Epithelial cell of prostate (primary cell): ENCODE measurements at places on chromosomes 3 and 15.

DNA sequence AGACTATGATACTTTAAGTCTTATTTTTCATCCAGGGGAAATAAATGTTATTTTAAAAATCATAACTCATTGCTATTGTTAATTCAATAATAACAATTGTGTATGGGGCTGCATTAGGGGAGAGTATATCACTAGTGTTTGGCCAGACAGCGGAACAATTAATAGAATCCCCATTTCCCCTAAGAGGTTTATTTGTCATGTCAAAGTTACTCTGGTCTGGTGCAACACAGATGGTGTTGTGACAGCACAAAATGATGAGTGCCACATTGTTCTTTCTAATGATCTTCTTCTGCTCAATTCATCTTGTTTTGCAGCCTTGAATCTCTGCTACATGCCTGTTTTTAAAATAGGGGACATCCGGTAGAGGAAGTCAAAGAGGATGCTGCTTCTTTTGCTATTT lies 351.6 kb downstream of the NSUN3 start:
- no peak for DNase-seq

- DNase-seq, result no peak
These were observed 360.1 kb downstream of the LSAMP start for GRCh38 chr3:116084999-116085791.

- DNase-seq, result no peak
These were observed 26.2 kb downstream of the SLC12A8 start for GRCh38 chr3:125186261-125186787.

DNA sequence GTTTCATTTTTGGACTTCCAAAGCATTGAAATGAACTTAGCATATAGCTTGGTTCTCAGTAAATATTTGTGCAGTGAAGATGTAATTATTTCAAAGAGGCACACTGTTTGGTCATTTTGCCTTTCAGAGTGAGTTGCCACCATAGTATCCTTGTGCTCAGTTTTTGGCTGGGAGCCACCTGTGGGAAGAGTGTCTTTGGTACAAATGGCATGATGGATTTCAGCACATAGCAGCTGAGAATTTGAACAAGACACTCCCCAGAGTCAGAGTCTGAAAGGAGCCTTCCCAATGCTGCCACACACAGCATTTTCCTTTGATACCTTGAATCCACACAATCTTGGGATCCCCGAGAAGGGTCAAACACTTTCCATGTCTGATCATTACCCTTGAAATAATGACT lies 897.2 kb upstream of the ARPP21 start:
- DNase-seq, result no peak

GRCh38 chr15:95259513-95259912 lies 1028.2 kb downstream of the MCTP2 start:
- no peak for DNase-seq

- DNase-seq, result no peak
These were observed 120.1 kb downstream of the ABHD5 start for GRCh38 chr3:43810797-43811196.

GRCh38 chr15:90460142-90460824 lies 69.4 kb upstream of the CRTC3 start:
- no peak for DNase-seq

DNA sequence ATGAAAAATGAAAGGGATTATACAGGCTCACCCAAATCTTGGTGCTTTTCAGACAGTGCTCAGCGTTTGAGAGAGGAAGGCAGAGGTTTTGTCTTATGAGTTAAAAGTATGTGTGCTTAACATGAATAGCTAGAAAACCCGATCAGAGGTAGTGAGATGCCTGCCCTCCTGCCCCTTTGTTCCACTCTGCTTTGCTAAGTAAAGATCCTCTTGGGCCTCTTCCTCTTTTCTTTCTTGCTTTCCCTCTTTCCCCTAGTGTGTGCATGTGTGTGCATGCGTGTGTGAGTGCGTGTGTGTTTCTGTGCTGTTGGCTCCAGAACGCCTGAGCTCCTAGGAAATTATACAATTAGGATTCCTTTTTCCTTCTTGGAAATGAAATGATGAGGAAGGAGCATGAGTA lies 261.3 kb upstream of the NR2E3 start:
- DNase-seq, result no peak

DNA sequence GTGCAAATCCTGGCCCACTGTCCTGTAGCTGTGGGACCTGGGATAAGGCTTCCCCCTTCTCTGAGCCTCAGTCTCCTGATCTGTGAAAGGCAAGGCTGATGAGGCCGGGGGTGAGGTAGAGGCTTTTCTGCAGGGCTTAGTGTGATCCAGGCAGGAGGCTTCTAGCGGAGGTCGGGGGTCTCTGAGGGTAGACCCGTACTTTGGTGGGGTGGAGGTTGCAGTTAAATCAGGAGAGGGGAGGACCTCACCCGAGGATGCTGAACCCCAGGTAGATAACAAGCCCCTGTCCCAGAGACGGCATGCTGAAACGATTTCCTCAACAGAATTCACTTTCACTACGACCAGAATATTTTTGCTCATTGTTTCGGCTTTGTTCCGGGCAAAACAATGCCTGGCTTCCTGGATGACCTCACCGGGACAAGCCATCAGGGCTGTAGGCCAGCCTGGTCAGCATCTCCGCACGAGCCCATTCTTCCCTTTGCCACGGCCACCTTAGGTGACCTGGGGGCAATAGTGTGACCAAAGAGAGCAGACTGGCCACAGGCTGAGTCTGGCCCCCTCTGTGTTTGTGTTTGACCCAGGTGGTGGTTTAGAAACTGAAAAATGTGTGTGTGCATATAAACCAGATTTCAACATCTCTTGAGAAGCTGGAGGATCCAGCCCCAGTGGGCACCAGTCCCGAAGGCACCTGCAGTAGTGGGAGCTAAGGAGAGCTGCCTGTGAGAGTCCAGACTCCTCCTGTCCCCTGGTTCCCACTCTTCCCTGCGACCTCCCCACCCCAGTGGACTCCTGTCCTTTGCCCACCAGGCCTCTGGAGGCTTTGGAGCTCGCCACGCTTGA lies 33.0 kb downstream of the SLC6A6 start:
- DNase-seq, result no peak

- DNase-seq, result no peak
These were observed 9.7 kb downstream of the CCDC12 start for GRCh38 chr3:46966811-46967210.

- DNase-seq, result no peak
These were observed 143.7 kb upstream of the ZNF385D start for GRCh38 chr3:21894459-21895340.

DNA sequence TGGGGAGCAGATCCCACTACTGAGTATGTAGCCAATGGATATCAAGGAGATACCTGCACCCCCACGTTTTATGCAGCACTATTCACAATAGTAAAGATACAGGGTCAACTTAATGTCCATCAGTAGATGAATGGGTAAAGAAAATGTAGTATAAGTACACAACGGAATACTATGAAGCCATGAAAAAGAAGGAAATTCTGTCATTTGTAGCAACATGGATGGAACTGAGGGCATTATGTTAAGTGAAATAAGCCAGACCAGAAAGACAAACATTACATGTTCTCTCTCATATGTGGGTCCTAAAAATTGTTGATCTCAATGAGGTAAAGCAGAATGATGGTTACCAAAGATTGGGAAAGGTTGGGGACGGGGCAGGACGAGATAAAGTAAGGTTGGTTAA lies 14.6 kb downstream of the PP2D1 start:
- no peak for DNase-seq

DNA sequence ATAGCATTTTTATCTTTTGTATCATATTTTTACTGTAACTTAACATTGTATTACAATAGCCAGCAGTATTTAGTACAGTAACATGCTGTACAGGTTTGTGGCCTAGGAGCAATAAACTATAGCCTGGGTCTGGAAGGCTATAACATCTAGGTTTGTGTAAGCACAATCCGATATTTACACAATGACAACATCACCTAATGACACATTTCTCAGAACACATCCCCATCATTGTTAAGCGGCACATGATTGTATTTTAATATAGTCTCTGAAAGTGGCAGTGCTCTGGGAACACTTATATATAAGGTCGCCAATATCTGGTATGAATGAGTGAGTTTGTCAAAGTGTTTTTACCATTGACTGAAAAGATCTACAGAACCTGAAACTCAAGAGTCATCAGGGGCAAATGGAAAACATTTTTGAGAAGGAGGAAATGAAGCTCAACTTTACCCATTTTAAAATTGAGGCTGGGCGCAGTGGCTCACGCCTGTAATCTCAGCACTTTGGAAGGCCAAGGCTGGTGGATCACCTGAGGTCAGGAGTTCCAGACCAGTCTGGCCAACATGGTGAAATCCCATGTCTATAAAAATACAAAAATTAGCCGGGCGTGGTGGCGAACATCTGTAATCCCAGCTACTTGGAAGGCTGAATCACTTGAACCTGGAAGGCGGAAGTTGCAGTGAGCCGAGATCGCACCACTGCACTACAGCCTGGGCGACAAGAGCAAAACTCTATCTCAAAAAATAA lies 38.8 kb upstream of the TNFSF10 start:
- DNase-seq, result no peak

DNA sequence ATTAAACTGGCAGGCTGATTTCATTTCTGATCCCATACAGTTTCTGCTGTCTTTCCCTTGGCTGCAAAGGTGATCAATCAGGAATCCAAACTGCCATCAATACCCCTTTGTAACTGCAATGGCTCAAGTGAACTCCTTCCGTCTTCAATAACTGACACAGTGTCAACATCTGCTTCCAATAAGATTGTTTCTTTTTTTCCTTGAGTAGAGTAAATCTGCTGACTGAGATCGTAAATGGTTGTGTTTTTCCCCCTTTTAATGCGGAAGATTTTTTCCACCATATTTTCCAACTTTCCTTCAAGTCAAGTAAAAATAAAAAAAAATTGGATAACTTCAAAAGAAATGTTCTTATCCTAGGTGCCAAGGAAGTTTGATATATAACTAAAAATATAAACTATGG lies 48.7 kb downstream of the VGLL3 start:
- no peak for DNase-seq

DNA sequence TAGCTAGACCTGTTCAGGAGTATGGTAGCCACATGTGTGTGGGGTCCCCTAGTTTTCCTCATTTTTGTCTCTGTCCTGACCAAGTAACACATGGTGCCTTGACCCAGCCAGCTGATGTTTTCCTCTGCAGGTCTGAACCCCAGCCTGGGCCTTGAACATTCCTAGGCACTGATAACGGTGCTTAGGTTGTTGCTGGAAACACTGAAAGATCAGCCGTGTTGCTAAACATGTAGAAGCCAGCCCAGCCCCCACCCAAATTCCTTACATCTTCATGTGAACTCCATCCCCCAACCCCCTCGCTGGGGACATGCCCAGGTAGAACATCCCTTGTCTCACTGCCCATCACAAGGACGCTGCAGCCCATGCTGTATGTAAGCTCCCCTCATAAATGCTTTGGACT lies 18.7 kb downstream of the RTP3 start:
- no peak for DNase-seq

GRCh38 chr15:90902840-90903732 lies at the start of gene MAN2A2:
Gene MAN2A2, plus strand, starts transcription at chr15:90903302. Its CDS starts 906 bp downstream, at chr15:90904208.
- DNase-seq, result no peak

DNA sequence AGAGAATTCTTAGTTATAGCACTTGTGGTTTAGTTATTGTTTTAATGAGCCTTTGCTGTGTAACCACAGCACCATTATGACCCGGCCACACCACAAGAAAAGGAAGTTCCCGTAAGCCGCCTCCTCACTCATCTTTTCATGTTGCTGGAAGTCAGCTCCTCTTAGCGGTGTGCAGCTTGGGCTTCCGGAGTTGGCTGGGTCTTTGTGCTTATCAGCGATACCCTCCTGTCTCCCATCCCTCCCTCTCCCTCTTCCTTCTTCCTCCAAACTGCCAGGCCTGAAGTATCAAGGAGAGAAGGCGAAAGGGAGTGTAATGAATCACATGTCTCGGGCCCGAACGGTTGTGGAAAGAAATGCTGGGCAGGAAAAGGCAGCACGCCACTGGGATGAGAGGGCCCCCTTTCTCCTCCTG lies 353.5 kb downstream of the MCTP2 start:
- peak; percentile 8 for DNase-seq

- no peak for DNase-seq
These were observed 88.8 kb upstream of the ADAMTSL3 start for GRCh38 chr15:83565138-83565537.

DNA sequence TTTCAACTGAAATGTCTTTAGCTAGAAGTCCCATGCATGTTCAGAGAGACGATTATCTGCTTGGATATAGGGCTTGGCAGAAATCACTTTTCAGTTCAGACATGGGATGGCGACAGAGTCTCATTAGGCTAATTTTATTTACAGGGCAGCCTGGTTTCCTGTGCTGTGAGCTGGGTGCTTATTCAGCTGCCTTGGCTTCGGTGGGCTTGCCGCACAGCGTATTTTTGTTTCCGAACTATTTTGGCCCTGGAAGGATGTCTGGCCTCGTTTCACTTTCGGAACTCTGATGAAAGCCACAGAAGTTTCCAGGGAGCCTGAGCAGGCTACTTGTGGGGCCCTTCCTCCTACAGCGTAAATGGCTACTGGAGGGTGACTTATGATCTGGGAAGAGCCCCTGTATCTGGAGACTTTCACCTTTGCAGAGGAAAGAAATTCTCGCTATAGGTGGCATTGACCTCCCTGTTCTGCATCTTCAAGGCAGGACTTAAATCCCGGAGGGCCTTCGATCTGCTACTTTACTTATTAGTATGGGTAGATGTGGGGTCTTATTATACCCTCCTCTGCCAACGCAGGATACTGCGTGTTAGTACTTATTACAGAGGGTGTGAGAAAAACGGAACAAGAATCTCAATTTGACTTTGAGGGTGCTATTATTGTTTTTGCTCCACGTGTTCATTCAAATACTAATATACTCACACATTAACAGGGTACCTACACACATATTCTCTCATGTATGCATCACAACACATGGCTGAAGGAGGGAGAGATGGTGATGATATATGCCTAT lies 364.0 kb upstream of the RBMS3 start:
- no peak for DNase-seq

- no peak for DNase-seq
These were observed 3.0 kb upstream of the B4GALT4 start for GRCh38 chr3:119243712-119244111.

DNA sequence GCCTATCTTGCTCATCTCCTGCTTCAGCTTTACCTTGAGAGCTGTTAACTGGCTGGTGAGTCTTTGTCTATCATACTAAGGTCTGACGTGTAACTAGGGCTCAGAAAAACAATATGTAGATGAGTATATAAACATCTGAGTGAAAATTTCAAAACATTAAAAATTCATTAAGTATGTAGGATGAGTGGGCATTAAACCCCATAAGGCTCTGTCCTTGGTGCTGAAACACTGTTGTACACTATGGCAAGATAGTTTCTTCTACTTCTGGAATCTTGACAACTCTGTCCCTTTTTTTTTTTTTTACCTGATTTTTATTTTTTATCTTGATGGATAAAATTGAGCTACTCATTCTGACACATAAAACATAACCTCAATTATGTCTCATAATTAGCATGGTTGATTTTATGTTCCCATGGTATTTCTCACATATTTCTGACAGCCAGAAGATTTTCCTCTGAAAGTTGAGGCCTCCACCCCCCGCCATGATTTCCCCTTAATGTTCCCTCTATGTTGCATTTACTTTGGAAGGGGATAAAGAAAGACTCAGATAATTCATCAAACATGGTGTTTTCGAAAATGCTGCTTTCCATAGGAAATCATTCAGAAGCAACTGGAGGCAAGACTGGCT lies 54.3 kb downstream of the DGKG start:
- no peak for DNase-seq

DNA sequence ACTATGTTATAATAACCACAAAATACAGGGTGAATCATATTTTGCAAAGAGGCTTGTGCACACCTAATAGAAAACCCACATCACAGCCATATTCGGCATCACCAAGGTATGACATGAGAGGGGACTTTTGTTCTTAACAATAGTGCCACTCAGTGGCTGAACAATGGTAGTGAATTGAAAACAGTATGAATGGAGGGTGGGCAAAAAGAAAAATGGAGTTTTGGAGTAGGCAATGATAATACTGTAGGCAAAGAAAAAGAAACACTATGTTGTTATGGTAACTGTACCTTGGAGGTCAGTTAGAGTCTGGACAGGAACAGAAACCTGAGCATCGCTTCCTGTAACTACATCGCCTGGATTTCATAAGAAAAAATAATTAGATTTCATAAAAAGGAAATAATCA lies 348.6 kb downstream of the PLCL2 start:
- peak; percentile 51 for DNase-seq
